ENCODE measurements at places on chromosomes 5 and 9.

GRCh38 chr9:90801241-90801972 lies at the start of gene SYK:
Gene SYK (plus strand): TSS chr9:90801819. CDS start chr9:90843899, 42,080 bp downstream.
- DNase-seq, result no peak

GRCh38 chr9:112075009-112075378 lies 100.1 kb downstream of the SUSD1 start:
- DNase-seq, result no peak

DNA sequence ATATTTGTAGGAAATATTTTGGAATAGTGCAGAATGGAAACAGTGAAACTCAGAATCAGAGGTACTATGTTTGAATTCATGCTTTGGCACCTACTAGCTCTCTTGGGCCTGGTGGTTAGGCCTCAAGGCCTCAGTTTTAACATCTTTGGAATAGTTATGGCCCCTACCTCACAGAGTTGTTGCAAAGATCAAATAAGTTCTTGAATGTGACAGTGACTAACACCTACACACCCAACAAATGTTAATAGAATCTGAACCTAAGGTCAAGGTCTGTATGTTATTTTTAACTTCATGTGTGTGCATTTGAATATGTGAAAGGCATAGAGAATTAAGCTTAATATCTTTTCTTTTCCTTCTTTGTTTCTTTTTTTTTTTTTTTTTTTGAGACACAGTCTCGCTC lies 87.3 kb downstream of the SLC44A1 start:
- DNase-seq, result no peak

DNA sequence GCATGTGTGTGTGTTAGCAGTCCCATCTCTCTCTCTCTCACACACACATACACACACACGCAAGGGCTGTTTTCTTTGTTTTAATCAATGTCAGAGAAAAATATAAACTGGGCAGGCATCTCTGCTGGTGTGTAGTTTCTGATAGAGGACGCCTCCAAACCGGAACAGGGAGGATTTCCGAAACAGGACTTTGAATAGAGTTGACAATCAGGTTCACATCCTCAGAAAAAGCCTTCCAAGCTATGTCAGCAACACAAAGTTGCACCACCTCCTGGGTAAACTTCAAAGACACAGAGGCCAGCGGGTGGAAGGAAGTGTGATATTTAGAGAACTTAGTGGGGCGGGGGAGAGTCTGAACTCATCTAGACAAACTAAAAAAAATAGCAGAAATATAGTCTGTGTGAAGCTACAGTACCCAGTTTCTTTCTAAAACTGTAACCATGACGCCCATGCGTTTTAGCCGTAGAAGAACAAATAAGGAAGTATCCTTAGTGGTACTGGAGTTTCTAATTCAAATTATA lies 1.2 kb downstream of the ST8SIA4 start:
- peak; percentile 55 for DNase-seq

DNA sequence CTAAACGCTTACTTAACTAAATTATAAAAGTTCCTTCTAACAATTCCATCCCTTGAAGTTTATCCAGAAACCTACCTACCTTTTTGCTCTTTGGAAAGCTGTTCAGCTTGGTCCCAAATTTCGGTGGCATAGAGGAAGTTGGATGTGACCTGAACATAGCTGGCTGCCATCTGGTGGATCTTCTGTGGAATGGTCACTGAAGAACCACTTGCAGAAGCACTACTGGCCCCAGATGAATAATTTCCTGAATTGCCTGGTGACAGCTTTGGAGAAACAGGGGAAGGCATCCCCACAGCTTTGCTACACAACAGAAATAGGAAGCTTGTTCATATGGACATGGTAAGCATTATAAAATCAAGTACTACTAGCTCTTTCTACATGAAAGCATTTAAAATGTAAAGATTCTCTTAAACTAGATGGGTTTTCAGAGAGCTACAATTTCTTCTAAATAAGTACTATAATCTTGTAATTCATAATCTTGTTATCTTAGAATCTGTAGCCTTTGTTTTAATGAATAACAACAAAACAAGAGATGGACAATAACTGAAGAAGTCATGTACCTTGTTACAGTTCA lies 9.9 kb downstream of the LEAP2 start:
- peak; percentile 11 for DNase-seq

DNA sequence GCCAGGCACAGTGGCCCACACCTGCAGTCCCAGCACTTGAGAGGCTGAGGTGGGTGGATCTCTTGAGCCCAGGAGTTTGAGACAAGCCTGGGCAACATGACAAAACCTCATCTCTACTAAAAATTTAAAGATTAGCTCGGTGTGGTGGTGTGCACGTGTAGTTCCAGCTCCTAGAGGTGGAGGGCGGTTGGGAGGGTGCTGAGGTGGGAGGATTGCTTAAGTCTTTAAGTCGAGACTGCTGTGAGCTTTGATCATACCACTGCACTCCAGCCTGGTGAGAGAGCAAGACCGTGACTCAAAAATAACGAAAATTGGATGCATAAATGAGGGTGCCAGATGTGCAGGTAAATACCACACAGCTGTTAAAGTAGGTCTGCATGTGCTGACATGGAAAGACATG lies 39.3 kb upstream of the TDRD7 start:
- DNase-seq, result no peak

- DNase-seq, result no peak
These were observed 104.1 kb downstream of the TSSK1B start for GRCh38 chr5:113330533-113331208.

DNA sequence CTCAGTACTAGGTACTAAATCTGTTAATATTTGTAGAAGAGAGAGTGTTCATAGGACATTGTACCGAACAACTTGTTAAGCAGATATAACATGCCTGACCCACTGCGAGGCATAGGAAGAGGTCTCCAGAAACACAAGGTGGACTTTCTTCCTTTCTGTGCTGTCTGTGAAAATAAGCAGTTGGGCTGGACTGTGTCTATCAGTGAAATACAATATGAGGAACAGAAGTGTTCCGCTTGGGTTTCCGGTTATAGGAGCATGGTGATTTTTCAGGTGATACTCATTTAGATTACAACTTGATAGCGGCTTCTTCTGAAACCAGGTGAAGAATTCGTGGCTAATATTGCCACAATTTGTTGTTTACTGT lies 60.9 kb upstream of the TLR4 start:
- DNase-seq, result no peak

GRCh38 chr9:106657926-106658325 lies 205.0 kb upstream of the ZNF462 start:
- DNase-seq, result no peak

GRCh38 chr9:33623658-33624586 lies 99.9 kb downstream of the ANKRD18B start:
- DNase-seq, result peak; percentile 58

- no peak for DNase-seq
These were observed 904 bp downstream of the RPL12 start for GRCh38 chr9:127450243-127450760.

DNA sequence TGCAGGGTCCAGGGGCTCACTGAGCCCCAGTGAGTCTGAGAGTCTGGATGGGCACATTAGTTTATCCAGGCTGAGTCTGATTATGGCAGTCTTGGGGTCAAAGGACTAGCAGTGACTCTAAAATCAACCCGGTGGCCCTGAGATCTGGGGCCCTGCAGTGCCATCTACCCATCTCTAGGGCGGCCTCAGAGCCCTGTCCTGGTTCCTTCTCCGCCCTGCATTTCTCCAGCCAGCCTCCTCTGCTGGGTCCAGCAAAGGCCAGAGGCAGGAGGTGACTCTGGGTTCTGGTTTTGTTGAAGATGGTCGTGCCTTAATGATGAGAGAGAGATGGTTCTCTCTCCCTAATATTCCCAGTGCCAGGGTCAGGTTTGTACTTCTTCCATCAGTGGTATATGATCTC lies 15.0 kb downstream of the DCANP1 start:
- no peak for DNase-seq

DNA sequence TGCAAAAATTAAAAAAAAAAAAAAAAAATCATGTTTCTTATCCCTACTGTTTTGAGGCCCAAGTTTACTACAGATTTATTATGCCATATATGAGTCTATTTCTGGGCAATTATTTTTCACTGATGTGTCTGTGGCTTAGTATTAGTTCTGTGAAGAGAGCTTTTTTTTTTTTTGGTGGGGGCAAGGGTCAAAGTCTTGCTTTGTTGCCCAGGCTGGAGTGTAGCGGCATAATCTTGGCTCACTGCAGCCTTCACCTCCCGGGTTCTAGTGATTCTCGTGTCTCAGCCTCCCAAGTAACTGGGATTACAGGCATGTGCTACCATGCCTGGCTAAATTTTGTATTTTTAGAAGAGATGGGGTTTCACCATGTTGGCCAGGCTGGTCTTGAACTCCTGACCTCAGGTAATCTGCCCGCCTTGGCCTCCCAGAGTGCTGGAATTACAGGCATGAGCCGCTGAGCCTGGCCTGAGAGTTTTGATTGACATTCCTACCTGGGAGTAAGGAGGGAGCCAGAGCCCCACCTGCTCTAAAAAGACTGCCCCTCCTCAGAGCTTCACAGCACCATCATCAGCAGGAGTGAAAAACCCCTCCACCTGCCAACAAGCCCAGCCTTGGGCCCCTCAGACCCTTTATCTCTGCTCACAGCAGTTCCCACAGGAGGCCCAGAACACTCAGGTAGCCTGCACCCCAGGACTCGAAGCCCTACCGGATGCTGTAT lies 36.1 kb upstream of the JADE2 start:
- no peak for DNase-seq

DNA sequence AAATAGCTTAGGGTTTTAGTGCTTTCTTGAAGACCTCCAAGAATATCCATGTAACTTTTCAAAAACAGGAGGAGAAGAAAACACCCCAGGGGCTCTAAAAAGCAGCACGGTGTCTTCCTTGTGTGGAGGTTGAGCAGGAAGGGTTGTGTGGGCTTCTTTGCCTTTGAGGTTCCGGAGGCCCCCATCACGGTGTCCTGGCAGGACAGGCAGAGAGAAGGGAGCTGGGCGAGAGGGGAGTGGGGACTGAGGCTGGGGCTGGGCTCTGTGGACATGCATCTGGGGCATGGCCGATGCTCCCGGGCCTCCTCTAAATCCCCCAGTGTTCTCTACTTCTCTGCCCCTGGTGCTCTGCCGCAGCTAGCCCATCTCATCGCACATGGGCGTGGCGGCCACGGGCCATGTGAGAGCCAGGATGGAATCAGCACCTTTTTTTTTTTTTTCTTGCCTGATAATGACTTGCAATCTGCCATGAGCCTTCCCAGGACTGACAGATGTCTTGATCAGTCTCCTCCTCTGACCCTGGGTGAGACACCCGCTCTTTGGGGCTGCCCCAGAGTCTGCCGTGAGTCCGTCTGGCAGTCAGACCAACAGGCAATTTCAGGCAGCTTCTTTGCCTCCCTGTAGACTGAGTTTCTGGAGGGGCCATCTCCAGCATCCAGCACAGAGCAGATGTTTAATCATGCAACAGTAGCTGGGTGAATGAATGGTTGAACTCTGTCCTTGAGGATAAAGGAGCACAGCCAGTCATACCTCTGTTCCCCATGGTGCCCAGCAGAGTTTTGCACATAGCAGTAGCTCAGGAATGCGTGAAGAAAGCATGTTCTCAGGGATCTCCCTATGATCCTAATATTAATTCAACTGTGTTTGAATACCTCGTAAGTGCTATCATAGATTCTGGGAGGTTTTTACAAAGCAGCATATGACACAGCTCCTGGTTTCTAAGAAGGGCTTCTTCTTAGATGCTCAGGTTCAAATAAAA lies 12.1 kb downstream of the CXCL14 start:
- no peak for DNase-seq

DNA sequence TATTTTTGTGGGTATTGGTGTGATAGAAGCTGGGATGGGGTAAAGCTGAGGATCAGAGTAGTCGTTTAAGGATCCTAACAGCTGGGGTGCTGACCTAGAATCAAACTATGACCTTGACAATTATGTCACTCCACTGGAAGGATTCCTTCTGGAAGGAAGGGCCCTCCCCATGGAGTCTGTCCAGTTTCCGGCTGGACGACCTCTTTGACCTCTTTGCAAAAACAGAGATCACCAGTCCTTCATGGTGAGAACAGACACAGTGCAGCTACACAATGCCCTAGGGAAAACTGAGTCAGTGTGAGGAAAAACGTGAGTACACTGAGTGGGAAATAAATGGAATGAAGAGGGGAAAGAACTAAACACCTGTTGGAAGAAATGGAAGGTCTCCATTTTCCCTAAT lies 445.6 kb downstream of the MAT2B start:
- no peak for DNase-seq

GRCh38 chr5:1732945-1733344 lies 66.7 kb downstream of the MRPL36 start:
- DNase-seq, result no peak

- DNase-seq, result no peak
These were observed 26.0 kb upstream of the SLC2A8 start for GRCh38 chr9:127370672-127371648.

- DNase-seq, result no peak
These were observed 19.7 kb downstream of the CYSTM1 start for GRCh38 chr5:140194662-140195061.

- DNase-seq, result no peak
These were observed 175.9 kb downstream of the RFK start for GRCh38 chr9:76218117-76218885.

Data from activated T-cell treated with anti-CD3 and anti-CD28 coated beads for 4 hours (primary cell).